Naive B cell (primary cell): ENCODE measurements at places on chromosomes 2 and 18.

DNA sequence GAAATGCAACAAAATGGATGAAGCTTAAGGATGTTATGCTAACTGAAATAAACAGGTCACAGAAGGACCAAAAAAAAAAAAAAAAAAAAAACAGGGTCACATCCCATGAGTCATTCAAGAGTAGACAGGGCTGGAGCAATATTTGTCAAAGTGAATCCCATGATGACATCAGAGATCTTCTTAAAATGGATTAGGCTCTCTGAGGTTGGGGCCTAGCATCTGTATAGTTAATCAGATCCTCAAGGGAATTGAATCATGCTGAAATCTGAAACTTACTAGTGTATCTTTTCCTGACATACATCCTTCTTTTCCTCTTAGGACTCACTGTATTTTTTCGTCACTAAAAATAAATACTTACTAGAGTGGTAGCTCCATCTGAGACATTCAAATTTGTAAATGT is 380.6 kb upstream of the NXPH2 start:
- no peaks in the 10 kb centered on the region for H3K36me3 ChIP-seq
- H3K27ac ChIP-seq: no peak overlapping the region
- H3K4me1 ChIP-seq: no peaks in the 10 kb centered on the region
- no peaks in the 10 kb centered on the region for H3K27me3 ChIP-seq
- no peak for DNase-seq

GRCh38 chr2:69211048-69211447 is 176.0 kb downstream of the GFPT1 start:
- H3K4me3 ChIP-seq: no peak overlapping the region
- no peaks in the 10 kb centered on the region for H3K36me3 ChIP-seq
- H3K4me1 ChIP-seq: no peaks in the 10 kb centered on the region
- no peak overlapping the region for H3K27ac ChIP-seq

DNA sequence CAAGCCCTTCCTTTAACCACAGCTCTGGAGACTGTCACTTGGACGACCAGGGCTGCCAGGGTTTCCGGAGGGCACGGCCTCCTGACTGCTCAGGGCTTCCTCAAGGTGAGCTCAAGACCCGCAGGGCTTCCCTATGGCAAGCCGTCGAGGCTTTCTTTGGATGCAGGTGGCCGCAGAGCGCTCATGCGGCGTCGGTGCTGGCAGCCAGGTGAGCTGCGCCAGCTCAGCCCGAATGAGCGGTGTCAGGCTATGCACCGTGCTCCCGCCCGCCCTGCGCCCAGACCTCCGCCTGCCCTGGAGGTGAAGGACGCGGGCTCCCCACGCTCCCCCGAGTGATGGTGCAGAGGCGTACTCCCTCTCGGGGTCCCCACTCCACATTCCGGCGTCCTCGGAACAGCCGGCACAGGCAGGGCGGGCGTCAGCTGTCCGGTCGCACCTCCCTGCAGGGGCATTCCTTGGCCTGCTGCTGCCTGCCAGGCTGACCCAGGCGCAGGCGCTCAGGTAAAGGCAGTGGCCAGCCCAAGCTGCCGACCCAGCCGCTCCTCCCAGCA is 20.8 kb upstream of the TUBB6 start:
- no peaks in the 10 kb centered on the region for H3K36me3 ChIP-seq
- peaks cover 3% of the 10 kb centered on the region for H3K4me1 ChIP-seq
- no peak for DNase-seq
- no peak overlapping the region for H3K4me3 ChIP-seq

GRCh38 chr2:178915423-178916173 is 108.4 kb upstream of the TTN start:
- no peaks in the 10 kb centered on the region for H3K27me3 ChIP-seq
- H3K27ac ChIP-seq: no peak overlapping the region
- peaks cover 7% of the 10 kb centered on the region for H3K4me1 ChIP-seq
- DNase-seq: no peak
- H3K36me3 ChIP-seq: no peaks in the 10 kb centered on the region
- H3K4me3 ChIP-seq: no peak overlapping the region

- DNase-seq: no peak
- H3K4me3 ChIP-seq: no peak overlapping the region
- peaks cover 55% of the 10 kb centered on the region for H3K4me1 ChIP-seq
- H3K27me3 ChIP-seq: no peaks in the 10 kb centered on the region
These were observed 128.8 kb upstream of the MSH6 start for GRCh38 chr2:47653902-47654789.

- H3K36me3 ChIP-seq: no peaks in the 10 kb centered on the region
- H3K4me1 ChIP-seq: no peaks in the 10 kb centered on the region
- no peak overlapping the region for H3K4me3 ChIP-seq
- no peaks in the 10 kb centered on the region for H3K27me3 ChIP-seq
- H3K27ac ChIP-seq: no peak overlapping the region
- no peak for DNase-seq
These were observed 194.2 kb downstream of the INHBB start for GRCh38 chr2:120539937-120540718.

DNA sequence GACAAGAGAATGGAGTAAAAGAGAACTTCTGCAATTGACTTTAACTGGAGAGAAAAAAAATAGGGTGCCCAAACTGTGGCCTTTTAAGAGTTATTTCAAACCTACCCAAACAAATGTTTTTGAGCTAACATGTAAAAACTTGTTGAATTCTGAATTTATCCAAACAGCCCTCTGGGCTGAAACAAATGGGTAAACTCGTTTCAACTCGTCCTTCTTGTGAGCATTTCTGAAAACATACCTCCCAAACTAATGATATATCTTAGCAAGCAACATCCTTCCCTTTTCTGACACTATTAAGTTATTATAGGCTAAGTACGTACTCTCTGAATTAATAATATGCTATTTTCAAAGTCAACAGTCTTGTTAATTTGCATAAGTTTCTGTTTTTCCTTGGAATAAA is 793.0 kb upstream of the ACVR2A start:
- no peak overlapping the region for H3K4me3 ChIP-seq
- H3K4me1 ChIP-seq: no peaks in the 10 kb centered on the region
- no peak for DNase-seq
- no peaks in the 10 kb centered on the region for H3K27me3 ChIP-seq

GRCh38 chr18:67771271-67771670 is 254.8 kb upstream of the DSEL start:
- no peaks in the 10 kb centered on the region for H3K27me3 ChIP-seq
- DNase-seq: no peak
- H3K27ac ChIP-seq: no peak overlapping the region
- H3K4me3 ChIP-seq: no peak overlapping the region
- no peaks in the 10 kb centered on the region for H3K4me1 ChIP-seq

- H3K4me3 ChIP-seq: no peak overlapping the region
- H3K27me3 ChIP-seq: peaks cover 55% of the 10 kb centered on the region
- no peak overlapping the region for H3K27ac ChIP-seq
- H3K36me3 ChIP-seq: no peaks in the 10 kb centered on the region
- no peak for DNase-seq
These were observed 17.7 kb upstream of the EN1 start for GRCh38 chr2:118865106-118865505.
